ENCODE measurements at places on chromosomes 7 and 10.

DNA sequence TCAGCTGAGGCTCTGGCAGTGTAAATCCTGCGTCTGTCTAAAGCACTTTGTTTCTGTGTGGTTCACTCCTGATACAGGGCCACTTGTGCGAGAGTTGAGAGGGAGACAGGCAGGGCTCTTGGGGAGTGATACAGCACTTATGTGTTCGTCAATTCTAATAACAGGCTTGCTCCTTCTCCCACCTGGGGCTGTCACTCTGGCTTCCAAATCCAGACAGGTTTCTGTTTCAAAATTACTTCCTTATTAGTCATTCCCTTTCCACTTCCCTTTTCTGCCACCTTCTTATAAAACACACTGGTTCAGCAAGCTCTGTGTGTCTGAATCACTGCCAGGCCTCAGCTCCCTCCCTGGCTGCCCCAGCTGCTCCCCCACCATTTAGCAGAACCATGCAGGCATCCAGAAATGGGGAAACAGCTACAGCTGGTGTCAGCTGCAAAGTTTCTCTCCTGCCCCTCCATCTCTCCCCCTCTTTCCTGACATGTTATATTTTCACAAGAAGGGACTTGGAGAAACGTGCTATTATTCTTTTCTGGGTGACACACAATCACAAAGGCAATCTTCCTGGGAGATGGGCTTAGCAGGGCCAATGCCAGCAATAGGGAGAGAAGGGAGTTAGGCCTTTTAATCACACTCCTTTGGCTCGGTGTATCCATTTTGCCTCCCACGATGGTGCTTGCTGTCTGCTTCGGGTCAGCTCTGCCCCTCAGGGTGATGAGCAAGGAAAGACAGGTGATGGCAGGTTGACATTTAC, 58.4 kb upstream of the ZNRF2 start:
- DNase-seq = no peak

DNA sequence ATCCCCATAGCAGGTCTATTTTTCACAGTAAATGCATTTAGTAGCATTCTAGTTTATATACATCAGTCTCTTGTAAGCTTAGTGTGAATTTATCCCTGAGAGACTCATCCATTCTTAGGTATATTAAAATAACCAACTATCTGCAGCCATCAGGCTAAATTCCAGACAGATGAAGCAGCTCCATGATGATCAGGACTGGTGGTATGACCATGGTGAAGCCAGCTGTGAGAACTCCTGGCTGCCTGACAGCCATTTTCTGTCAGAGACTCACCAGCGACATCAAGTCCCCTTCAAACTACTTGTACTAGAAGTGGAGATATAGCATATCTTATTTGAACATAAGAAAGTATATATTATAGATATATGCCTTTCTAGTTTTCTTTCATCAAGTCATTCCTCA, 70.3 kb upstream of the GSDME start:
- DNase-seq = no peak

GRCh38 chr7:81394029-81394428, 375.8 kb downstream of the HGF start:
- no peak for DNase-seq

DNA sequence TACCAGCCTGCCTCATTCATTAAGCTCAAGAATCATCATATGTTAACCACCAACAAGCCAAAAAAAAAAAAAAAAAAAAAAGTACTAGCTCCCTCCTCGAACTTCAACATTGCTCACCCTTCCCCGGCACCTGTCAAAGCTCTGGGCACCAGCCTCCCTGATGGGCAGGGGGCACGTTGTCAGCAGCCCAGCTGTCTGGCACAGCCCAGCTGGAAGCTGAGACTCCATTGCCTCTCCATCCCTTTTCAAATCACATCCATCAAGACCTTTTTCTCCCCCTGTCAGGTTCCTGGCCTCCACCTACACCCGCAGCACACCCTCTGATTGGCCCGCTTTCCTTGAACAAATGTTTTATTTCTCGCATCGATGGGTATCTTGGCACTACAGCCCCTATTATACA, 913.3 kb upstream of the AUTS2 start:
- no peak for DNase-seq

All from stimulated activated CD8-positive, alpha-beta memory T cell treated with anti-CD3 and anti-CD28 coated beads, Interleukin-7, amount 100 ng/mL, for 48 hours (primary cell).